ENCODE measurements at places on chromosomes 12 and 14. TPM values are rescaled to one million over a fixed set of nuclear protein-coding genes. Genes with fewer than 3 reads are reported as not detected.

Gene PPP1R12A
- total RNA-seq: 56.8 TPM

DNA sequence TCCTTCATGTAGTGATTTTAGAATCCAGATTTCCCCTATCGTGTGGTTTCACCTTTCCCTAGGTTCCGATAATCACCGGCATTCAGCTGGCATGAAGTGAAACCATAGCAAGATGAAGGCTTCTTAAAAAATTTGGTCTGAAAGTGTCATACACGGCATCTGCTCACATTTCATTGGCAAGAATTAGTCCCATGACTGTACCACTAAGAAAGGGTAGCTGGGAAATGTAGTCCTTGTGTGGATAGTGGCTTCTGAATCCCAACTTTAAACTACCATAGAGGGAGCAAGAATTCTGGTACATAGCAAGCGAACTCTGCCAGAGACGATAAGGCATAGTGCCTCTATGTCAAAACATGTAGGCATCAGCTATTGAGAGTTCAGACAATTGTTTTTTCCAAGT, 360.1 kb upstream of the TBX3 start:
- no peak for DNase-seq

DNA sequence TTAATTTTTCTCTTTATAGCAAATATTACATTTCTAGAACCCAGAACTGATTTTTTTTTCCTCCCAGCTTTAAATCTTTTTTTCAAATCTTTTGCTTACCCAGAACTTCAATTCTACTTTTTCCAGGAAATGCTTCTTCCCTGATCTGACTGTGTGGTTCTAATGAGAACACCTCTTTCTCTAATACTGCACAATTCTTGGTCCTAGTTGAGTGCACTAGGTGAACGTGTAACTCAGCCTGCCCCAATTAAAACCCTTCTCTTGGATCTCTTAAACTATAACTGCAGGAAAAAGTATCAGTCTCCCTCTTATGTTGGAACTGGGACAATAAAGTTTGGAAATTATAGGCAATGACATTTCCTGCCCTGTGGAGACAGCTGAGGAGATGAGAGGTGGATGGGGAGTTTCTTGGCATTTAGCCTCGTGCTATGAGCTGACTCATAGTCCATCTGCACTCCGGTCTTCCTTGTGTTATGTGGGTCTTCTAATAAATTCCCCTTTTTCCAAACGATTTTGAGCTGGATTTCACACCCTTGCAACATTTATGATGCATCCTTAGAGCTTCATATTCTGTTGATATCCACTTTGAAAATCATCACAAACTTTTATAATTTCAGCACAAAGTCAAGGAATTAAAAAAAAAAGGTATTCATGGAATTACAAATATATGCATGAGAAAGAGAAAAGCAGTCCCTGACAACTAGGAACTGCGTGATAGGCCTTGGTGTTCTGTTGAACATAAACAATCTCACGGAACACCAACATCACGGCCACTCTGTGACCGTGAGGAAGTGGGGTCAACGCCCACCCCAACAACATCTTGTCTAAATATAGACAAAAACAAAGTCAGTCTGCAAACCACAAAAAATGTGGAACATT, 52.4 kb downstream of the BRMS1L start:
- no peak for DNase-seq

- no peak for DNase-seq
Observed at GRCh38 chr14:39266525-39266870, 32.8 kb downstream of the MIA2 start.

- no peak for DNase-seq
Observed at GRCh38 chr12:51866762-51867161, 18.2 kb upstream of the FIGNL2 start.

DNA sequence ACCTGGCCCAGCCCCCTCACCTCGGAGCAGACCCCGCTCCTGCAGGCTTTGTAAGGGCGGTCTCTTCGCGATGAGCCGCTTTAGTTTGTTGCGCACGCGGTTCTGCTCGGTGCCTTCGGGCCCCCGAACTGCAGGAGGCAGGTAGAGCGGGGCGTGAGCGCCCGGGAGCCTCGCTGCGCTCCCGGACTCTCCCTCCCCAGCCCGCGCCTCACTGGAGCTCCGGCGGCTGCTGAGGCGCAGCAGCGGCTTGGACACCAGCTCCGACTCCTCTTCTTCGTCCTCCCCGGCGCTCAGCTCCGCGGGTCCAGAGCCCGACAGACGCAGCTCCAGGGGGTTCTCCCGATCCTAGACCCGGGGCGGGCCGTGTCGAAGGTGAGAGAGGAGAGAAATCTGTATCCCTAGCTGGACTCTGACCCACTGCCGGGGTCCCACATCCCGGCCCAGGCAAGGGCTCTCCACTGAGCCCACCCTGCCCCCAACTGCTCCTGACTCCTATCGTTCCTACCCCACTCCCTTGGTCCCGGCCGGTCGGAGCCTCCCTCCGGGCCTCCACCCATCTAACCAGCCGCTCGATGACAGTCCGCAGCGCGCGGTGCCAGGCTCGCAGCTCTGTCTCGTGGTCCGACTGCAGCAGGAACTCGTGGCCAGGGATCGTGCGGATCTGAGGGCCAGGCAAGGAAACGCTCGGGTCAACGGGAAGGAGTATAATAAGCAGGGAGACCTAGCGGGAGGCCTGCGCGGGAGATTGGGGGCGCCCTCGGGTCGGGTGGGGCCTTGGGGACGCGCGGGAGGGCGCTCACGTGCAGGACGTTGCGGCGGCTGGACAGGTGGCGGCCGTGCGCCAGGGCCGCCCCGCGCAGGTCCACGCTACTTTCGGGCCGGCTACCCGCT, 4.2 kb downstream of the ARHGAP9 start:
- DNase-seq: peak; percentile 35

DNA sequence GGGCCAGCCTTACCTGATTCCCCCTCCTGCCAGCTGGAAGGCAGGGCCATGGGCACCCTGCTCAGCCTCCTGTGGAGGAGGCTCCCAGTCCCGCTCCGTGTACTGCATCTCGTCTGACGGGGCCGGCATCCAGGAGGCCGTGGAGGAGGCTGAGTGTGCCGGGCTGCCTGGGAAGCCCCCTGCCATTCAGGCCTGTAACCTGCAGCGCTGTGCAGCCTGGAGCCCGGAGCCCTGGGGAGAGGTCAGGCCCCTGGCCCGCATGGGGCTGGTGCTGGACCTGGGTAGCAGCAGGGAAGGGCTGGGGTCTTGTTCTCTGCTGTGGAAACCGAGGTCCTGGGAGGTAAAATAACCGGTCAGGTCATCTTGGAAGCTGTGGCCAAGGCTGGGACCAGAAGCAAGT, 16.4 kb downstream of the PAPLN start:
- DNase-seq: no peak

DNA sequence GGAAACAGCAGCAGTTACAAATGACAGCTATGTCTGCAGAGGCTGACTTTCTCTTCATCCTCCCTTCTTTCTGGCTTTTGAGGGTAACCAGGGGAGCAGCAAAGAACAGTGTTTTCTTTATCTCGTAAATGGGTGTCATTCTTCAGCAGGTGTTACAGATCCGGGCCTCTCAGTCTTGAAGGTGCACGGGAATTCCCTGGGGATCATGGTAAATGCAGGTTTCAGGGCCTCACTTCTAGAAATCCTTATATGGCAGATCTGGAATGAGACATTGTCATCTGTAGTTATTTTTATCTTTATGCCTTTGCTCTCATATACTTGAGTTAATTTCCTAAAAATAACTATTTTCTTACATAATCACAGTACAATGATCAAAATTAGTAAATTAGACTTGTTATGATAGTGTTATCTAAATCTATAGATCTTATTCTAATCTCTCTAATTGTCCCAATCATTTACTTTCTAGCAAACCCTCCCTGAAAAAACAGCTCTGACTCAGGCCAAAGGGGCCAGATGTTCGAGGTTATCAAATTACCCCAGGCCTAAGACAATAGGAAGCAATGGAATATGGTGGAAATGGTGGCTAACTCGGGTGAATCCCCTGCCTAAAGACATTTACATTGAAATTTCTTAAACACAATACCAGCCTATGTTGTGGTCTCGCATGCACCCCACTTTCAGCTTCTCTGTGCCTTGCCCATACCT, 145.0 kb downstream of the CAND1 start:
- DNase-seq: no peak

GRCh38 chr12:121574025-121574424, 6.8 kb downstream of the KDM2B start:
- DNase-seq: no peak

GRCh38 chr12:123388951-123389559, 5.1 kb downstream of the KMT5A start:
- peak; percentile 31 for DNase-seq

- DNase-seq: no peak
Observed at GRCh38 chr14:105709281-105710118, 183.1 kb downstream of the TMEM121 start.

GRCh38 chr14:20331053-20331613, 1.9 kb downstream of the CCNB1IP1 start:
- DNase-seq: no peak

DNA sequence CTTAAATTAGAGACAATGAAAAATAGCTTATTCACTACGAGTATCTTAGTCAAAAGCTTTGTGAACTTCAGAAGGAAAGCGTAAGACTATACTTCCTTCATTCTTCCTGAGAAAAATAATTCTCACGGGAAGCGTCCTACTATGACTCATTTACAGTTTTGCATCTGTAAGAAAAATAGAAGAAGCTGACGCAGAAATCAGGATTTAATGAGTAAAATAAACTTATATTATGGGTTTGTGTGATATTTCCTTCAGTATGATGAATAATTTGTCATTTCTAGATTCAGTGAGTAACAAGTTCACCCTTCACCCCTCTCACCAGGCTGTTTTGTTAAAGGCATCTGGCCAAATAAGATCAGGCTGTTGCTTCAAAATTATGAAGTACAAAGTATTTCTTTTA, 17.8 kb upstream of the PDE3A start:
- DNase-seq: no peak

- no peak for DNase-seq
Observed at GRCh38 chr12:131067981-131068851, 114.5 kb downstream of the ADGRD1 start.

Gene CNTN1
- 81.4 TPM for total RNA-seq

- no peak for DNase-seq
Observed at GRCh38 chr14:100570726-100571454, 16.3 kb downstream of the BEGAIN start.

Gene CCDC198
- total RNA-seq: not detected

DNA sequence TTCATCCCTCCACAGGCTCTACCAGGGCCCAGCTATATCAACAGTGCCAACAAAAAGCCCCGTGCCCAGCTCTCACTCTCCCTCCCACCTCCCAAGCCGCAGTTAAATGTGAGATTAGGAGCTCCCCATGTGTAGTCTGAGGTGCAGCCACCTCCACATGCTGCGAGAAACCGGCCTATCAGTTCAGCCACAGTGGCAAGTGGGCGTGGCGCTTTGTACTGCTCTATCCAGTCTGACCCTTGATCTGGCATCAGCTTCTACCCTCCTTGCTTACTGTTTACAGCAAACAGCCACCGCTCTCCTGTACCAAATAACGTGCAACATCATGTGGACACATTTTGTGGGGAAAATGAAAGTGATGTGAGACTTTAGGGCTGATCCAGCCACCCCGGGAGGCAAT, 1.7 kb downstream of the PLEK2 start:
- no peak for DNase-seq

DNA sequence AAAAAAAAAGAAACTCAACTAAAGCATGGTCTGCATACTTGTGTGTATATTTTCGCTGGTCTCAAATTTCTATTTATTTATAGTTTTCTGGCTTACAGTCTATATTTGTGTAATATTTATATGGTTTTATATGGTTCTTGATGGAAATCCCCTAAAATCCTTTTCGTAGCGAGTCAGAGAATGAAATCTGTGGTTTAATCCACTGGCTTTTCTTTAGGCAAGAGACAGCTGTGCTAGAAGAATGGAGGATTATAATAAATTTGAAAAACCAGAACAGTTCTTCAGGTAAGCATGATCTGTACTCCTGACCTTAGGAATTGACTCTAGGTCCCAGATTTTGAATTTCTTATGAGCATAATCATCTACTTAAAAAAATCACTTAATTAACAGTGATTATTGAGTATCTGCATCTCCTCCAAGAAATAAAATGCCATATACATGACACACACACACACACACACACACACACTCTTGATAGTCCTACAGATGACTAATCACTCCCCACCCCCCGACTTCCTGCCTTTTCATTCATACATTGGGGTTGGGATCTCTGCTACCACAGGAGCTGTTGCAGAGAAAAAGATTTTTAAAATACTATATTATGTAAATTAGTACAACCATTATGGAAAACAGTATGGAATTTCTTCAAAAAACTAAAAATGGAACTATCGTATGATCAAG, 113.4 kb downstream of the CRADD start:
- no peak for DNase-seq

GRCh38 chr12:45918818-45919217, 71.6 kb downstream of the SCAF11 start:
- no peak for DNase-seq

DNA sequence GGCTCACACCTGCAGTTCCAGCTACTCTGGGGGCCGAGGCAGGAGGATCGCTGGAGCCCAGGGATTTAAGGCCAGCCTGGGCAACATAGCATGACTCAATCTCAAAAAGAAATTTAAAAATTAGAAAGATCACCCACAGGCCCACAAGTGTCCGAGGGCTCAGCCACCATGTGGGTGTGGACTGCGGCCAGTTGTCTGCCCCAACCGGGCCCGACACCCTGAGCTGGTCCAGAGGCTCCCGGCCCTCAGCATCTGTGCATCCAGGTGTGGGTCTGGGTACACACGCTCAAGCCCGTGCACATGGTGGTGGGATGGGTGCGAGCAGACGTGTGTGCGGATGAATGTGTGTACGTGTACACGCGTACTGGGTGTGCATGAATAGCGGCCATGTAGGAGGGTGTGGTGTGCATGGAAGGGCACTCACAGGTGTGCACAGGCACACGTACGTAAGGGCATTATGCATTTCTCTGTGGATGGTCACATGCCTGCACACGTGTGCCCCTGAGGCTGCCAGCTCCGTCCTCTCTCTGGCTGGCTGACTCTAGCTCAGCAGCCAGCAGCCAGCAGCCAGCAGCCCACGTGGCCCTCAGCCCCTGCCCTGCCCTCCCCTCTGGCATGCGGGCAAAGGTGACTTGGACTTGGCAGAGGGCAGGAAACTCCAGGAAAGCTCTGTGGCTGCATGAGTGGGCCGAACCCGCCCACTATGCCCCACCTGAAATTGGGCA, 23.3 kb upstream of the NUDT14 start:
- DNase-seq: peak; percentile 15

GRCh38 chr12:43848226-43848507, 12.3 kb downstream of the TMEM117 start:
- DNase-seq: no peak

All from glutamatergic neuron (in vitro differentiated cells).